ENCODE measurements at places on chromosomes 5 and 9.

DNA sequence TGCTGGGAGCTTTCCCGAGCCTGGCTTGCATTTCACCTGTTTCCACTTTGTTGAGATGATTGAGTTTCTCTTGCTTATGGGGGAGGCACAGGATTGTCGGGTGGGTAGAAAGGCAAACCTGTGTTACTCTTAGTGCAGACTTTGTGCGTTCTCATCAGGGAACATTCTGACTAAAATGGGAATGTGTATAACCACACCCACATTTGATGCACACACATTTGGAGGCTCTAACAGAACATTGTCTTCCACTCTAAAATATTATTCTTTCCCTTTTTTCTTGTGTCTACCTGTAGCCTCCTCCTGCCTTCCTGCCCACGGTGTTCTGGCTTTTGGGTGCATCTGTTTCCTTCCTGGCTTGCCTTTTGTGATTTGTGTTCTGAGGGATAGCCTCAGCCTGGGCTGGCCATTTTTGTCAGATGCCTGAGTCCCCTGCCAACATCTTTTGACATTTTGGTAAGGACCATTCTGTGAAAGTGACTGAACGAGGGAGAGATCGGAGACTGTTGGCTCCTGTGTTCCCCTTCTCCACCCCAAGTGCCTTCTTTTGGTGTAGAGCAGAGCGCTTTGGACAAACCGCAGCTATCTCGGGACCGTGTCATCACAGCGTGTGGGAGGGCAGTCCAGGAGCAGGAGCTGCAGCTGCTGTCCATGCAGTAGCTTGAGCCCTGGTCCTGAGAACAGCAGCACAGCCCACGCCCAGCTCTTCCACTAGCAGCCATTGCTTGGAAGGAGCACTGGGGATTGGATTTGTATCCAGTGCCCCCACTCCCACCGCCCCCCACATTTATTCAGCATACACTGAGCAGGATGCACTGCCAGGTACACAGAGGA, 101.4 kb downstream of the ARHGAP26 start:
- no peak for DNase-seq

DNA sequence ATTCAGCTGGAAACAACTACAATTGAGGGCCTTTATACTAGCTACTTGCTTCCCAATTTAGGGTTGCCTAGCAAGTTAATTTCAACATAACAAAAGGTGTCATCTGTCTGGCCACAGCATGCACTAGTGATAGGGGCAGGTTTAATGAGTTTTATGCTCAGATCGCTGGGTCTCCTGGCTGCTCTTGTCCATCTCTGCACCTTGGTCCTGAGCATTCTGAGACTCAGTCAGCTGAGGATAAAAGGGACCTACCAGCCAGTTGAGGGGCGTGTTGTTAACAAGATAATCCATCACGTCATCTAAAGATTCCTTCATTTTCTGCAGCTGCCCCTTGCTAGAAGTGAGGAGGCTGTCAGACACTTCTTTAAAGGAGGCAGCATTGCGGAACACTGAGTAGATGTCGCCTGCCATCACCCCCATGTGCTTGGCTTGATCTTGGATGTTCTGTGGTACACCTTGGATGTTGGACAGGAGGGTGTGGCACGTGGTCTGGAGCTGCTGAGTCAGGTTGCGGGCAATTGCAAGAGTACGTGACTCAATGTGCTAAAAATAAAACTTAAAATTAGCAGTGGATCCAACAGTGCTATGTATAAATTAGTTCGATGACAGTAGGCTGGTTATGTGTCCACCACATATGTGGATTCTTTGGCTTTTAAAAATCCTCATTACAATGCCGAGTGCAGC, 11.0 kb downstream of the PLIN2 start:
- no peak for DNase-seq

GRCh38 chr9:69980591-69980990, 63.1 kb upstream of the MAMDC2 start:
- no peak for DNase-seq

DNA sequence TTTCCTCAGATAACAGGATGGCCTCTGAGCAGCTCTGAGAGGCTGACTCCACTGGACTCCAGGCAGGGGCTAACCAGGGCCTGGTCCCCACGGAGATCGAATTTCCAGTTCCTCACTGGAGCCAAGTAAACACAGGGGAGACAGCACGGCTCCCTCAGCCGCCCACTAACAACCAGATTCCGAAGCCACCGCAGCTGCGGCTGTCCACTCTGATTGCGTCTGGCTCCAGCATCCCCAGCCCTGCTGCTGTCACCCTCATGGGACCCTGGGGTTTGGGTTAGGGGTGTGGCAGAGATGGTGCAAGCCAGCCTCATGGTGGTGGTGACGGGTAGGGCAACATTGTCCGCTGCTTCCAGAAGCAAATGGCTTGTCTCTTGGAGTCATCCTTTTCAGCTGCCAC, 172.6 kb downstream of the RGS3 start:
- DNase-seq: peak; percentile 32

GRCh38 chr5:16147179-16147900, 32.3 kb downstream of the MARCHF11 start:
- no peak for DNase-seq

- DNase-seq: no peak
Measured at GRCh38 chr5:168218746-168219145, 72.7 kb upstream of the WWC1 start.

- no peak for DNase-seq
Measured at GRCh38 chr9:5644501-5644900, 15.6 kb downstream of the RIC1 start.

GRCh38 chr5:135058331-135058732, 24.3 kb upstream of the PITX1 start:
- no peak for DNase-seq

DNA sequence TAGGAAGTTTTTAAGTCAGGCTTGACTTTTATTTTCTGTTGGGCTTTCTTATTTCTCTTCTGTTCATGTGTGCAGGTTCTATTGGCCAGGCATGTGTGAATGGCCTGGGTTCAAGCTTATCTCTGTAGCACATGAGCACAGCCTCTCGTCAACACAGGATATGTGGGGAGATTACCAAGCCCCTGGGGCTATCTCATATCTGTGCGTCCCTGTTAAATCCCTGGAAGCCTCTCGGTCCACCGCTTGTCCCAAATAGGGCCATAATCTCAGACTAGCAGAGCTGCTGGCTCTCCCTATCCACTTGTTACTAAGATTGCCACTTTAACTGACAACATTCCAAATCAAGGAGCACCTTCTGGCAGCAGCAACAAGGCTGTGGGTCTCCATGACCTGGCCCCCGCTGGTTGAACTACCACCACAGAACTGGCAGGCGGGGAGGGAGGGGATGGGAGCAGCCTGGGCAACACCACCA, 28.4 kb upstream of the EBF1 start:
- no peak for DNase-seq

- no peak for DNase-seq
Measured at GRCh38 chr9:127035948-127036347, 86.5 kb downstream of the ANGPTL2 start.

GRCh38 chr9:108150736-108151586, 661.4 kb upstream of the KLF4 start:
- no peak for DNase-seq

DNA sequence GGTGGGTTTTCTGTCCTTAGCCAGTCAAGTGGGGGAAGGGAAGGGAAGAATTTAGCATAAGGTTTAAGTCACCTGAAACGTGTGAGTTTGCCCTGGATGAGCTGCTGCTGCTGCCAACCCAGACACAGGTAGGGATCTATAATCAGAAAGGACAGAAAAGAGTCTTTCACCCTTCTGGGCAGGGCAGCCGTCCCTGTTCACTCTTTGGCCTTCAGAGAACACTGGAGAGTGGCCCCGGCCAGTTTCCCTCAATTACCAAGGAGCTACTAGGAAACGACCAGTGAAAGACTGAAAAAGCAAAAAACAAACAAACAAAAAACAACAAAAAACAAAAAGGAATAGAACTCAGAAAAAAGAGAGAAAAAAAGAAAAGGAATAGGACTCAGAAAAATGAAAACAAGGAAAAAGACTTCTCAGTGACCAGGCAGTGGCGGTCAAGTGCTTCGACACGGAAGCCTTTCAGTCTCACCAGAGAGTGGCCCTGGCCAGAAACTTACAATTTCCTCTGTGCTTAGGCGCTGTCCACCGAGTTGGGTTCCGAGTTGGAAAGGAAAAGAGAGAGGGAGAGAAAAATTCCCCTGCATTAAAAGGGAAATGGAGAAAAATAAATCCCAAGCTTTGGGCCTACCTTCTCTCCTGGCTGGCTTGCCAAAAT, 2.5 kb upstream of the GM2A start:
- no peak for DNase-seq

DNA sequence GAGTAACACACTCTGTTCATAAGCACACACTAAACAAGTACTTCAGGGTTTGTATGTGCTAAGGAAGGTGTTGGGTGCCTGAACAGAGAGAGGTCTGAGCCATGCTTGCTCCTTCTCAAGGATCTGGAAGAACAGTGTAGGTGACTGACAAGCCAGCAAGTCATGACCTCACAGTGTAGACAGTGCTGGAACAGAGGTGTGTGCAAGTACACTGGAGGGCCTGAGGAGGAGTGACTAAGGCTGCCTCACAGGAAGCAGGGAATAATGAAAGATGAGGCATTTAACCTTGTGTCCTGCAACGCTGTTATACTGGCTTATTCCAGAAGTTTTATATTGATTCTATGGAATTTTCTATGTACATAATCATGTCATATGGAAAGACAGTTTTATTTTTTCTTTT, 83.9 kb downstream of the TMEM174 start:
- DNase-seq: no peak

DNA sequence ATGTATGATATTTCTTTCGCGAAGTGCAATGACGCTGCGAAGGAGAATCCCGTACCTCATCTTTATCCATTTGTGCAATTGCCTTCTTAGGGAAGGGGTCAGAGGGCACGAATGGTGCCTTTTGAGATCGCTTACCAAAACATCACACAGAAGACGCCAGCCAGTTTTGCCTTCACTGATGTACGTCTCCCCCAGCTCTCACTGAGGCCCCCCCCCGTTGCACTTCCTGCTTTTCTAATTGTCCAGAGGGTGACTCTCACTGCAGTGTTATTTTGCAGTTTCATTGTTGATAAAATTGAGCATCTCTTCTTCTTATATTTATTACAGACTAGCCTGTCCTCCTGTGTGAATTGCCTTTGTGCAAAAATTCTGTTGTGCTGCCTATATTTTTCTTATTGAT, 39.0 kb upstream of the CACNA1B start:
- no peak for DNase-seq

GRCh38 chr5:134114886-134115805, 665 bp downstream of the TCF7 start:
- peak; percentile 4 for DNase-seq

DNA sequence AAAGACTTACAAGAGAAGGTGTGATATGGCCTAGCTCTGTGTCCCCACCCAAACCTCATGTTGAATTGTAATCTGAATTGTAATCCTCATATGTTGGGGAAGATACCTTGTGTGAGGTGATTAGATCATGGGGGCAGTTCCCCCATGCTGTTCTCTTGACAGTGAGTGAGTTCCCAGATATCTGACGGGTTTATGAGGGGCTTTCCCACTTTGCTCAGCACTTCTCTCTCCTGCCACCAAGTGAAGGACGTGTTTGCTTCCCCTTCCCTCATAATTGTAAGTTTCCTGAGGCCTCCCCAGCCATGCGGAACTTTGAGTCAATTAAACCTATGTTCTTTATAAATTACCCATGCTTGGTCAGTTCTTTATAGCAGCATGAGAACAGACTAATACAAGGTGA, 49.0 kb downstream of the CDO1 start:
- no peak for DNase-seq

DNA sequence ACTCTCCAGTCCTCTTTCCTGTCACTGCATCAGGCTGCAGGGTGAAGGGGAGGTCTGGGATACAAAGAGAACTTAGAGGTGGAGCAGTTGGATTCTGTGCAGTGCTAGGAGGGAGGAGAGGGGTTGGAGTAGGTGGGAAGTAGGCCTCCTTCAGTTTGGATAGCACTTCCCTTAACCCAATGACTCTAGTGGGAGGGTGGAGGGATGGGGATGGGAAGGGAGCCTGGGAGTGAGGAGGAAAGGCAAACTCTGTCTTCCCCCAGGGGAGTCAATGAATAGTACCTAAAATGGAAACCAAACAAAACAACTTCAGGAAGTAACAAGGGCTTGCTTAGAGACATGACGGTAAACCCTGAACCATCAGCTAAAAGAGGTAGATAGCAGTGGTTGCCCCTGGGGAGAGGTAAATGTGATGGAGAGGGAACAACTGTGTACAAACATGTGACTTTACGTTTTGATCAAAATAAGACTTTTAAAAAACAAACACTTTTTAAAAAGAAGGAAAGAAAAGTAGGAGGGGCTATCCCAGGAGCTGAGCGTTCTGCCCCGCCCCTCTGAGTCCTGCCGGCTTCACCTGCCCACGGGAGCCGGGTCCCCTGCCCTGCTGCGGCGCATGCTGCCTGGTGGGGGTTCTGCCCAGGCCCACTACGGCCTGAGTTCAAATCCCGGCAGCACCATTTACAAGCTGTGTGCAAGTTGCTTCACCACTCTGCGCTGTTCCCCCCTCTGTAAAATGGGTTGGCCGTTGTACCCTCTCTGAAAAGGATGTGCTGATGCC, 30.9 kb downstream of the GSN start:
- no peak for DNase-seq

DNA sequence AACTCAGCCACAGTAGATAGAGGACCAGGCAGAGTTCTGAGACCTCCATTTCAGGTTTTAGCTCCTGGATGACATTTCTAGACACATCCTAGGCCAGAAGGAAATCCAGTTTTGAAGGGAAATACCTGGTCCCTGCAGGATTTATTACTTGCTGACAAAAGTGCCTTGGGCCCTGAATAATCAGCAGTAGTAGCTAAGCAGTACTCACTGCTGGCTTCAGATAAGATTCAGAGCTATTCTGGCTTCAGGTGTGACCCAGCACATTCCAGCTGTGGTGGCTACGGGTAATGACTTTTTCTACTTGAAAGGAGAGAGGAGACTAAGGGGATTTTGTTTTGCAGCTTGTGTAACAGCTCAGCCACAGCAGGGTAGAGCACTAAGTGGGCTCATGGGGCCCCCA, 34.0 kb downstream of the NDUFAF2 start:
- DNase-seq: no peak

- DNase-seq: no peak
Measured at GRCh38 chr9:134518004-134518606, 123.5 kb upstream of the COL5A1 start.

DNA sequence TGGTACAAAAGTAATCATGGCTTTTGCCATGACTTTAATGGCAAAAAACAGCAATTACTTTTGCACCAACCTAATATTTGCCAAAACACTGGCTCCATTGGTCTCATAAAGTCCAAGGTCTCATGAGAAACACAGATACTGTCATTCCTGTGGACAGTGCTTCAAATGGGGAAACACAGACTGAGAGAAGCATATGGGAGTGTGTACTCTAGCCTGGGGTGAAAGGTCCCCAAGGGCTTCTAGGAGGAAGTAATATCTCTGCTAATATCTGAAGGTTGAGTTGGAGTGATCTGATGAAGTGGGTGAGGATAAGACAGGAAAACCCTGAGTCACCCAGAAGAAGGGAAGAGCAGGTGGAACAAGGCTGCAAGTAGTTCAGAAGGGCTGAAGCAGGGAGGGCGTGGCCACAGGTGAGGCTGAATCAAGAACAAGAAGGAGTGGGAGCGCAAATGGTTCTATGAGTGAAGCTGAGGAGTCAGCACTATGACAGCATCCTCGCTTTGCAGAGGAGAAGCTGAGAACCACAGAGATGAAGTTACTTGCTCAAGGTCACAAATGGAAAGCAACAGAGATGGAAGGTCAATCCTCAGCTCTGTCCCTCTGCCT, 164.1 kb downstream of the ASTN2 start:
- no peak for DNase-seq

GRCh38 chr9:70101265-70101664, 57.6 kb downstream of the MAMDC2 start:
- no peak for DNase-seq

All from SHP77 (cell line).